ENCODE measurements at places on chromosomes 5 and 9.
A peak's percentile ranks its signal among the peaks of the same experiment; 100 is the strongest.

- no peaks in the 10 kb centered on the region for H3K4me1 ChIP-seq
- no peaks in the 10 kb centered on the region for H3K27me3 ChIP-seq
- DNase-seq: no peak
These were observed 478.7 kb downstream of the PRR16 start for GRCh38 chr5:120942596-120943350.

- DNase-seq: peak; percentile 39
- no peaks in the 10 kb centered on the region for H3K27me3 ChIP-seq
- no peak overlapping the region for H3K4me3 ChIP-seq
- H3K36me3 ChIP-seq: no peaks in the 10 kb centered on the region
- peaks cover 69% of the 10 kb centered on the region for H3K4me1 ChIP-seq
- peak overlapping the region; percentile 99 for H3K27ac ChIP-seq
These were observed 41.2 kb downstream of the RCL1 start for GRCh38 chr9:4833781-4834560.

- no peak for DNase-seq
- H3K27me3 ChIP-seq: no peaks in the 10 kb centered on the region
- no peak overlapping the region for H3K4me3 ChIP-seq
- H3K27ac ChIP-seq: no peak overlapping the region
These were observed 24.2 kb downstream of the OCLN start for GRCh38 chr5:69516769-69517168.

DNA sequence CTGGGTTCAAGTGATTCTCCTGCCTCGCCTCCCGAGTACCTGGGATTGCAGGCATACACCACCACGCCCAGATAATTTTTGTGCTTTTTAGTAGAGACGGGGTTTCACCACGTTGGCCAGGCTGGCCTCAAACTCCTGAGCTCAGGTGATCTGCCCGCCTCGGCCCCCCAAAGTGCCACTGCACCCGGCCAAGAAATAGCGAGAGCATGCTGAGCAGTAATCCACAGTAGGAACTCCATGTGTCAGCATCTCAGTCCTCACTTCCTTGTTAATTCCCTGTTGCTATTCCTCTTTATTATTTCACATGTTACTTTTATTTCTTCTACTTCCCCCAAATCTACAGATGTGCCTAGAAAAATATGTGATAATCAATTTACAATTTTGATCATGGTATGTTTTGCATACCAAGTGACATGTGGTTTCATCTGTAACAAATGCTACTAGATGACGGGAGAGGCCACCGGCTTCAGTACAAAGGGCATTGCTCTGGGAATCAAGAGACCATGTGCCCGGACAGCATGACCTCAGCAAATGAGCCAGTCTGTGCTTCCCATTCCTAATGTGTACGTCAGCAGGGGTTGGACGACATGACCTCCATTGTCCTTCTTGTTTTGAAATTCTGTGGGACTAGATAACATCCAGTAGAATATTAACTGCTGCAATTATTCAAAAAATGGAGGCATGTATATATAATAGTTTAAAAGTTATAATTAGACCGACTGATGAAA, 61.6 kb downstream of the FNBP1 start:
- no peaks in the 10 kb centered on the region for H3K4me1 ChIP-seq
- H3K27me3 ChIP-seq: no peaks in the 10 kb centered on the region
- no peak overlapping the region for H3K4me3 ChIP-seq
- H3K27ac ChIP-seq: no peak overlapping the region
- H3K36me3 ChIP-seq: no peaks in the 10 kb centered on the region
- peak; percentile 58 for DNase-seq

DNA sequence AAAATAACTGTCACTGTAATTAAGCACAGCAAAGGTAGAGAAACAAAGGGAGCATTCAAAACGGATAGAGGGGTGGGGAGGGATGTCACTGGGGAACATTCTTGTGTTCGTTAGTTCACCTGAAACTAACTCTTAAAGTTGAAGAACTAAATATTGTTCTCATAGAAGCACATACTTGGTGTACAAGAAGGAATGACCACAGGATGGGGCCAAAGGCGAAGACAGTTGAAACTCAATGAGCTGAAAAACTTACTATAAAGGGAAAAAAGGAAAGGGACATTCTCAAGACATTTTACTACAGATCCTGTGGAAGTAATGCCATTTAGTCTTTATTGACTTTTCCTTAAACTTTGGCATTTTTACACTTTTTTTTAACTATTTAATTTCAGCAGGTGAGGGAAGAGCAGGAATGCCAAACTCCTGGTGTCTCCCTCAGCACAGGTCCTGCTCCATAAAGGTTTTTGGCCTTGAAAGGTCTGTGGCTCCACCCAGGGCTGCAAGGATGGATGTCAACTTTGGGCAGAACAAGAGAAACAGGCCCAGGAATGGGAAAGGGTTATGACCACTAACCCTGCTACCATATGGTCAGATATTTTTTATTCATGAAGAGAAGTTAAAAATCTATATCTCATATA, 197.6 kb upstream of the RASA1 start:
- no peaks in the 10 kb centered on the region for H3K36me3 ChIP-seq
- H3K4me1 ChIP-seq: no peaks in the 10 kb centered on the region
- no peak overlapping the region for H3K27ac ChIP-seq
- H3K4me3 ChIP-seq: no peak overlapping the region
- no peaks in the 10 kb centered on the region for H3K27me3 ChIP-seq

GRCh38 chr5:57777174-57777581, 294.6 kb upstream of the ACTBL2 start:
- peak overlapping the region; percentile 35 for H3K27ac ChIP-seq
- peaks cover 15% of the 10 kb centered on the region for H3K4me1 ChIP-seq
- no peaks in the 10 kb centered on the region for H3K36me3 ChIP-seq
- no peak for DNase-seq
- H3K4me3 ChIP-seq: no peak overlapping the region
